ENCODE measurements at places on chromosomes 6 and 20. TPM values are rescaled to one million over a fixed set of nuclear protein-coding genes. Genes with fewer than 3 reads are reported as not detected.

The SYNDIG1 gene
- total RNA-seq, result not detected

The UNC5CL gene
- 6.3 TPM for total RNA-seq

The GABRR1 gene
- not detected for total RNA-seq

The SLC35F1 gene
- total RNA-seq, result not detected

The C6orf118 gene
- not detected for total RNA-seq

The TSBP1 gene
- not detected for total RNA-seq

The PREP gene
- total RNA-seq, result 27.0 TPM

The SRPK1 gene
- total RNA-seq, result 53.4 TPM

The TFAP2D gene
- total RNA-seq, result not detected

The TRDN gene
- not detected for total RNA-seq

The SLC52A3 gene
- total RNA-seq, result 0.19 TPM

The AKIRIN2 gene
- total RNA-seq, result 57.4 TPM

The NR2E1 gene
- not detected for total RNA-seq

The SUMO4 gene
- 6.0 TPM for total RNA-seq

The GGT7 gene
- total RNA-seq, result 42.1 TPM

The HLA-DMA gene
- 39.7 TPM for total RNA-seq

The GLP1R gene
- not detected for total RNA-seq

The OR2H2 gene
- total RNA-seq, result not detected

The ADTRP gene
- total RNA-seq, result 7.4 TPM

The TRMT6 gene
- total RNA-seq, result 17.0 TPM

The UBR2 gene
- 49.6 TPM for total RNA-seq

The TEAD3 gene
- total RNA-seq, result 0.58 TPM

All from naive thymus-derived CD8-positive, alpha-beta T cell (primary cell).